ENCODE measurements at places on chromosomes 6 and 20.
A peak's percentile ranks its signal among the peaks of the same experiment; 100 is the strongest.

DNA sequence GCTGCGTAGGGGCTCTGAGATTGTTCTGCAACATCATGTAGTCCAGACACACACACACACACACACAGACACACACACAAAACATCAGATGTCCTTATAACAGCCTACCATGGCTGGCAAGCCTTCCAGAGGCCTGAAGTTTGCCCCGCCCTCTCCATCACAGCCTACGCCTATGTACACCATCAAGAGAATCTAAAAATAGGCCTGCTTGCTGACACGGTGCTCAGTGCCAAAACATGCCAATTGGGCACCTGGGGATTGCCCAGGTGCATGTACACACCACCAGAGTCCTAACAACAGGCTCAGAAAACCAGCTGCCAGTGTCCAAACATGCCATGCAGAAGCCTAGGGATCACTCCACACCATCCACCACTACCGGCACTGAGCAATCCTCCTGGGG, 391.7 kb upstream of the SPTLC3 start:
- DNase-seq: no peak

DNA sequence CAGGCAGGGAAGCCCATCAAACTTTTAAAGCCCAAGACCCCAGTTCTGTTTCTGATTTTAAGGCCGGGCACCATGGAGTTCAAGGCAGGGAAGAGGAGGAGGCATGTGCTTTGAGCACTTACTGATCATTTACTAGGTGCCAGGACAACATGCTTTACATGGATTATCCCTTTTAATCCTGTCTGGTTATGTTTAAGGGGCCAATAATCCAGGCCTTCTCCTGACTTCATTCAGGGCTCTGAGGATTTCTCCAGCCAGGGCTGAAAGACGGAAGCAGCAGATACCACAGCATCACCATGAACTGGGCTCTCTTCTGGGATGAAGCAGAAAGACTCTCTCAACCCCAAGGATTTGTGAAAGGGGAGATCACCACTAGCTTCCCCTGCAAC, 4.1 kb downstream of the CCND3 start:
- no peak for DNase-seq

DNA sequence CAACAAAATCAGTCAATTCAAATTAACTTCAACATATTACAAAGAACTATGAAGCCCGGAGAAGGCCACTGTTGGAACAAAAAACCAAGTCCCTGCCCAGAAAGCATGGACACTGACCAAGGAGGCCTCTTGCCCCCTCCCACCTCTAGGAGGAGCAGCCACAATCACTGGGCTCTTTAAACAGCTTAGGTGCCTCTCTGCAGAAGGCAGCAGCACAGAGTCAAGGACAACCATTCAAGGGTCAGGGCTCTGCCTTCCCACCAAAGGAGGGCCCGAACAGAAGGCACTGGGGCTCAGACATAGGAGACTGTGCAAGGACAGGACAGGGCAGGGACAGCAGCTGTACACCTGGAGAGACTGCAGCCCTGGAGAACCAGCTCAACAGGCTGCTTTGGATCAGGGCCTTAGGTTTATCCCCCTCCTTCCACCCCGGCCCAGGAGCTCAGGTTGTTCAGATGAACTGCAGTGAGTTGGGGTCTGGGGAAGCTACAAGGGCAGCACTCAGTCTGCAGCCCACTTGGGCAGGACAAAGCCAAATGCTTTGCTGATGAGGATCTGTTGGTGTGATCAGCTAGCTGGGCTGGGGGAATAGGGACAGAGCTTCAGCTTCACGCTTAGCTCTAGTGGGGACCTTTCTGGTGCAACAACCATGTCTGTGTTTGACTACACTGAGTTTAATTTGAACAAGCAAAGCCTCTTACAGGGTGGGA, 17.8 kb downstream of the TOMM34 start:
- DNase-seq: no peak

GRCh38 chr6:31396422-31397152, 6.8 kb upstream of the MICA start:
- peak; percentile 90 for DNase-seq
